ENCODE measurements at places on chromosomes 4 and X. TPM values are rescaled to one million over a fixed set of nuclear protein-coding genes. Genes with fewer than 3 reads are reported as not detected.
A peak's percentile ranks its signal among the peaks of the same experiment; 100 is the strongest.

DNA sequence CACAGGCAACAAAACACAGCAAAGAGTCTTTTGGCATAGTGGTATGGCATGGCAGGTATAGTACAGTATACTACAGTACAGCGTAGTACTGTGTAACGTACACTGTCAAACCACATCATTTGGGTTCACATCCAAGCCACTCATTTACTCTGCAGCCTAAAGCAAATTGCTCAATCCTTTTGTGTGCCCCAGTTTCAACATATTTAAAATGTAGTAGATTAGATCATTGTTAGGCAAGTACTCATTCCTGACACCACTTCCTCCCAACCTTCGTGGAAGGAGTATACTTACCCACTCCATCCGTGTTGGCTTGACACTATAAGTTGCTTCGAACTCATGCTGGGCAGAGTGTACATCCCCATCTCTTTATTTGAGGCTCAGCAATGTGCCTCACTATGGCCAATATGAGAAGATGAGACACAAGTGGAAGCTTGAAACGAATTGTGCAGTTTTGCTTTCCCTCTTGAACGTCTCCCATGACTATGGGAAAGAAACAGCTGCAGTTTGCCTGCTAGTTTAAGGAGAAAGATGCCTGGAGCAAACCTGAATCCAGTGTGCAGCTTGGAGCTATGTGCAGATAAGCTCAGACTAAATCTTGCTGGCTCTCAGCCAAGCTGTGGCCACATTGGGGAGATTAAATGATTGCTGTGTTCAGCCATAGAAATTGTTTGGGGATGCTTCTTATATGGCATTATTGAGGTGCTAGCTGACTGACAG, 85.7 kb upstream of the TBL1X start:
- no peak for DNase-seq

GRCh38 chr4:172515266-172515879, 653.2 kb upstream of the GALNT7 start:
- DNase-seq: no peak

DNA sequence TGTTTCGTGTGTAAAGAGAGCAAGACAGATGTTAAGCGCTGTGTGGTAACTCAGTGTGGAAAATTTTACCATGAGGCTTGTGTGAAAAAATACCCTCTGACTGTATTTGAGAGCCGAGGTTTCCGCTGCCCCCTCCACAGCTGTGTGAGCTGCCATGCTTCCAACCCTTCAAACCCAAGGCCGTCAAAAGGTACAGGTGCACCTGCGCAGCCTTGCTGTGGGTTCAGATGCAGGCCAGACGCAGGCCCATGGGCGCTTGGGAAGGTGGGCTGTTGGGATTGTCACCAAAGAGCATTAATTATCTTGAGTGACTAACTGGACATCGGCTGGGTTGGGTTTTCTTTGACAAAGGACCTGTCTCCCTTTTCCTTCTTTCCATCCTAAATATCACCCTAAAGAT, 55.4 kb downstream of the NELFA start:
- DNase-seq: no peak

The CHRDL1 gene
- 10.0 TPM for polyA plus RNA-seq

DNA sequence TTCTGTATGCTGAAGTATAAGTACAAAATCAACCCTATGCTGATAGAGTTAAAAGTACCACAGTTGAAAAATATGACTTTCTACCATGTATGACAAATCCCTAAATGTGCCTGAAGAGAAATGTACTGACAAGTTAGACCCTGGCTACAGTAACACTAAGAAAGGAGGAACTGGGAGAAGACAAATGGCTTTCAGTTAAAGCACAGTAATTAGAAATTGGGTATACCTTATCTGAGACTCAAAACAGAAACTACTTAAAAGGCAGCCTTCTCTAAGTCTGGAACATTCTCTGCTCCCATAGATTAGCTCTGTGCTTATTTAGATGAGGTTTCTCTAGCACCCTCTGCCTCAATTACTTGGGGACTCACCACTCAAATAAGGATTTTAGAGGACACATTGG, 189.1 kb downstream of the GPC3 start:
- DNase-seq: no peak

DNA sequence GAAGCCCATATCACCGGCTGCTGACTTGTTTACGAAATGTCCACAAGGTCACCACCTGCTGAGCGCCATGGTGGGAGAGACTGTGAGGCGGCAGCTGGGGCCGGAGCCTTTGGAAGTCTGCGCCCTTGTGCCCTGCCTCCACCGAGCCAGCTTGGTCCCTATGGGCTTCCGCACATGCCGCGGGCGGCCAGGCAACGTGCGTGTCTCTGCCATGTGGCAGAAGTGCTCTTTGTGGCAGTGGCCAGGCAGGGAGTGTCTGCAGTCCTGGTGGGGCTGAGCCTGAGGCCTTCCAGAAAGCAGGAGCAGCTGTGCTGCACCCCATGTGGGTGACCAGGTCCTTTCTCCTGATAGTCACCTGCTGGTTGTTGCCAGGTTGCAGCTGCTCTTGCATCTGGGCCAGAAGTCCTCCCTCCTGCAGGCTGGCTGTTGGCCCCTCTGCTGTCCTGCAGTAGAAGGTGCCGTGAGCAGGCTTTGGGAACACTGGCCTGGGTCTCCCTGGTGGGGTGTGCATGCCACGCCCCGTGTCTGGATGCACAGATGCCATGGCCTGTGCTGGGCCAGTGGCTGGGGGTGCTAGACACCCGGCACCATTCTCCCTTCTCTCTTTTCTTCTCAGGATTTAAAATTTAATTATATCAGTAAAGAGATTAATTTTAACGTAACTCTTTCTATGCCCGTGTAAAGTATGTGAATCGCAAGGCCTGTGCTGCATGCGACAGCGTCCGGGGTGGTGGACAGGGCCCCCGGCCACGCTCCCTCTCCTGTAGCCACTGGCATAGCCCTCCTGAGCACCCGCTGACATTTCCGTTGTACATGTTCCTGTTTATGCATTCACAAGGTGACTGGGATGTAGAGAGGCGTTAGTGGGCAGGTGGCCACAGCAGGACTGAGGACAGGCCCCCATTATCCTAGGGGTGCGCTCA, 8.7 kb upstream of the MSANTD1 start:
- no peak for DNase-seq

The DMD gene
- polyA plus RNA-seq: 59.6 TPM

- peak; percentile 51 for DNase-seq
These were observed 145.8 kb upstream of the ATP6AP2 start for GRCh38 chrX:40434947-40435346.

The INTU gene
- 48.2 TPM for polyA plus RNA-seq

The HS3ST1 gene
- 3.0 TPM for polyA plus RNA-seq

- no peak for DNase-seq
These were observed 78.4 kb downstream of the PWWP3B start for GRCh38 chrX:106246511-106246910.

GRCh38 chr4:95505151-95505550, 43.6 kb downstream of the UNC5C start:
- DNase-seq: no peak

GRCh38 chr4:165355900-165356300, 22.9 kb upstream of the CPE start:
- DNase-seq: peak; percentile 36

DNA sequence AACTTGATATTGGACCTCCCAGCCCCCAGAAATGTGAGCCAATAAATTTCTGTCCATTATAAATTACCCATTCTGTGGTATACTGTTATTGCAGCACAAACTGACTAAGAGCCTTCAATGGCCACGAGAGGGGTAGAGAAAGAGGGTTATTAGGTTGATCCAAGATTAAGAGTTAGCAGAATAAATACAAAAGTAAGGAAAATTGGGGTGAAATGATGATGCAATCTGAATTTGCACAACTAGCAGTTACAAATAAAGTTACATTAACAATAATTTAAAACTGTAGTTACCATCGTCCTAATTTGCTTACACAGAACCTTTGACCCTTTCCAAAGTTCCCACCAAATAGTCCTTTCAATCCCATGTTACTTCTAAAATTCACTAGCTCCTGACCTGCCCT, 54.2 kb downstream of the F8 start:
- DNase-seq: no peak

GRCh38 chrX:153554519-153555167, 37.2 kb downstream of the ATP2B3 start:
- peak; percentile 51 for DNase-seq

DNA sequence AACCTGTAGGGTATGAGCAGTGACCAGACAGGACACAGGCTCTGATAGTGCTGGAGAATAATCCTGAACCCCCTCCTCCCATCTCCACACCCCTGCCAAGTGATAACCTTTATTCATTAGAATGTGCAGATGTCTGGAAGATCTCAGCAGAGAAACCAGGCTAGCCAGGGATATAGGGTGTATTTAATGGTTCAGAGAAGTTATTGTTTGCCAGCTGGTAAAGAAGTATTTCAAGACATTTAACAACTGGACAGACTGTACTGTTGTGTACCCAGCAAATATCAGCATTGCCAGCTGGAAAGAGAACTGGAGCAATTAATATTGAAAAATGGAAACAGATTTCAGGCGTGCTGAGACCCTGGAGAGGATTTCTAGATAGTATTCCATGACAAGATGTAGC, 94.5 kb downstream of the RASGEF1B start:
- DNase-seq: no peak

The UGT2B17 gene
- not detected for polyA plus RNA-seq

- DNase-seq: no peak
These were observed 15.8 kb upstream of the RGS12 start for GRCh38 chr4:3276986-3277385.

The CTAG1B gene
- not detected for polyA plus RNA-seq

GRCh38 chr4:149933883-149934282, 118.2 kb upstream of the IQCM start:
- no peak for DNase-seq

- DNase-seq: no peak
These were observed 12.1 kb upstream of the KLHL13 start for GRCh38 chrX:118128724-118129123.

- DNase-seq: peak; percentile 80
These were observed at the start of gene ARMCX4 for GRCh38 chrX:101485212-101485949. ARMCX4 (plus strand) TSS chrX:101485456; CDS start chrX:101488590, 3,134 bp downstream.

Data from left lung (tissue), 14 donors.